Stimulated activated CD8-positive, alpha-beta memory T cell treated with anti-CD3 and anti-CD28 coated beads, Interleukin-7, amount 100 ng/mL, for 48 hours (primary cell): ENCODE measurements at places on chromosomes 5 and 9.

GRCh38 chr5:140214831-140215230, 39.8 kb downstream of the CYSTM1 start:
- DNase-seq, result no peak

DNA sequence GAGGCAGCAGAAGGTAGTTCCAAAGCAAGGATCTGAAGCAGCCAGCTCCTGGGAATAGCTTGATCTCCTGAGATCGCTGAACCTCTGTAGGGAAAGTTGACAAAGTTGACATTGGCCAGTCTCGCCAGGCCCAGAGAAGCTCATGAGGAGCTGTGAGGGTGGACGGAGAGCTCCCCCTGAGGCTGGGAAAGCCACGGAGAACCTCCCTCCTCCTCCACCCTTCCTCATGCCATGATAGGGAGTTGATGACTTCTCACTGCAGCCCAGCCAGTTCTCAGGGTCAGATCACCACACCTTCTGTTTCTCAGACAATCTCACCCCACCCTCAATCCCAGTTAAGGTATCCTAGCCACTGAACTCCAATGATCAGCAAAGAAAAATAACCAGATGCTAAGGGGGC, 30.4 kb upstream of the KCNV2 start:
- DNase-seq, result no peak

- DNase-seq, result no peak
Measured at GRCh38 chr5:106127985-106128384, 1542.8 kb downstream of the EFNA5 start.

- DNase-seq, result peak; percentile 50
Measured at GRCh38 chr9:6715755-6716643, 41.8 kb upstream of the KDM4C start.

DNA sequence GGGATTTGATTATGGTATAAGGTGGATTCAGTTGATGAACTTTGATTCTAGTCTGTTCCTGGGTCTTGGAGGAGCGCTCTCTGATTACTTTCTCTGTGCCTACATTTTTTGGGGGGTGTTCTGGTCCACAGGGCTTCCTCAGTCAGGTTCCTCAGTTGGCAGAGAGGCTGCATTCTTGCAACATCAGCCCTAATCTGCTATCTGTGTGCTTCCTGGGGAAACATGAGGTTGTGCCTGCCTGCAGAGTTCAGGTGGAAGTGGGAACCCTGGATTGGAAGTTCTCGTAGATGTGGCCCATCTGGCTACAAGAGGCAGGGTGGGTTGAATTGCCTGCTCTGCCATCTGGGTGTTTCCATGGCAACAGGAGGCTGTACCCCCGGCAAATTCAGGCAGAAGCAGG, 24.5 kb downstream of the POLK start:
- DNase-seq, result no peak

GRCh38 chr5:76565009-76565408, 58.2 kb downstream of the F2RL2 start:
- DNase-seq, result no peak

DNA sequence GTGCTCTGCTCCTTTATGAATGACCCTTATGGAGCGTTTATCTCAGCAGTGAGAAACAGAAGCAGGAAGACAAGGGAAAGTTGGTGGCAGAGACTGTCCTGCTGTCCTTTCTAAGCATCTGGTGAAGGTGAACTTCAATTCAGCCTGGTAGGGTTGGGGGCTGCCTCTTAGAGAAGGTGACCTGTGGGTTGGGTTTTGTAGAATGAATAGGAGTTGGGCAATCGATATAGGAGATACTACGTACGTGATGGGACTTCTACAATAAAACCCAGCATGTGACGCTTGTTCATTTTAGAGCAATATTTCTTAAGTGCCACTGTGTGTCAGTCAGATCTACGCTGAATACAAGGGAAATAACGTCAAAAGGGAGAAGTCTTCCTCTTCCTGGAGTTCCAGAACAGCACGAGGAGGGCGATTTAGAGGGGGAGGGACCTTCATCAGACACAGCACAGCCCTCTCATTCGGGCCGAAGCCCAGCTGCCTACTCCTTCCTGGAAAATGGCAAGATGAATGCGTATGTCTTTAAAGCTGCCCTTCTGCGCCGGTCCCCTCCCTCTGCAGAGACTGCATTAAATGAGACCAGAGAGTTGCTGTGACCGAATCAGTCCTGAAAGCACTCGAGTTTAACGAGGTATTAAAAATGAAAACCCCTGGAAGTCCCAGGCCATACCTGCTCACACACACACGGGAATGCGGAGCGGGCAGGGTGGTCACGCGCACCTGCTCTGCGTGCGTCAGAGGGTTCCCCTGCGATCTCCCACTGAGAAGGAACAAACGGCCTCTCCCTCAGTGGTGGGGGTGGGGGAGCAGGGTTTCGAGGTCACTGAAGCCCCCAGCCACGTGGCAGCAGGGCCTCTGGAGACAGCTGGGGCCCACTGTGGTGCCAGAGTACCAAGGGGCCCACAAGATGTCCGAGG, 85.3 kb upstream of the SARDH start:
- no peak for DNase-seq

GRCh38 chr9:34383904-34384303, 7.2 kb upstream of the MYORG start:
- DNase-seq, result no peak

DNA sequence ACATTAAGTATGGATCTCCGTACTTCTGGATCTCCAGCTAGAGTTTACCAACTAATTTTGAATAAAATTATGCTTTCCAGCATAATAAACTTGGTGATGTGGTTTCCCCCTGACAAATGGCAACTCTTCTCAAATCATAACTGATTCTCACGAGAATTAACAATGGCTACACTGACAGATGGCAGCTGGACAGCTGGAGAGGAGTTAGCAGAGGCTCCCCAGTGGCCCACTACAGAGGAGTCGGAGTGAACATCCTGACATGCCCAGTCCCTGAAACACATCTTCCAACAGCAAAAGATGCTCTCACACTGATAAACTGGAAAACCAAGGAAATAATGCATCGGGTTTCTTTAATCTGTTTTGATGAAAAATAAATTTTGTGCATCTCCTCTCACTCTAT, 239.6 kb downstream of the MAN2A1 start:
- DNase-seq, result no peak

GRCh38 chr9:97387936-97388684, 23.8 kb upstream of the TDRD7 start:
- DNase-seq, result no peak

DNA sequence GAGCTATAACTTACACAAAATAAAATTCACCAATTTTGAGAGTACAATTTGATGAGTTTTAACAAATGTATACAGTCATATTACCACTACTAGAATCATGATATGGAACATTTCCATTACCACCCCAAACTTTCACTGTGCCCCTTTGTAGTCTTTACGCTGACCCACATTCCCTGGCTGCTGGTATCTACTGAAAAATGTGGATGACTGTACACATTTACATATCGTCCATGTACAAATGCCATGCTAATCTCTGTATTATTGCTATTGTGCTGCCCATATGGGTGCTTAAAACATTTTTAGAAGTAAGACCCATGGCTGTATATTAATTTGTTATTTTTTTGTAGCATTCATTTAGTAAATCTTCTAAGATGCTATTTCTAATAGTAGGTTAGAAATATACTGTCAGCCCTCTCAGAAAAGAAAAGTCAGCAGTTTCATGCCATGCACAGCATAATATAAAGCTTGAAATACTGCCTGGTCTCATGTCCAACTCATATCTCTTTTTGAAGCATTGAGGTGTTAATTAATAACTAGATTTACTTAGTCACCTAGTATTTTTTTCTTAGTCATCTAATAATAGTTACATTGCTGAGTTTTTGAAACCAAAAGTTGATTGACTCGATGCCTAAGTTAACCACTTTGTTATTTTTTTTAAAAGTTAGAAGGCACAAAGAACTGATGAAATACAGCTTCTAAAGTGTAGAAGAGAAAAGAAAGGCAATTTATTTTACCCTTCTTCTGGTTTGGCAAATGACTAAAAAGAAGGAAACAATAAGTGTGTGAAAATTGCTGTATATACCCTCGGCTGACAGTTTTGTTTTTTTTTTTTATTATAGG, 188.3 kb upstream of the MEF2C start:
- no peak for DNase-seq

- DNase-seq, result no peak
Measured at GRCh38 chr9:21933281-21933680, 60.9 kb downstream of the CDKN2A start.

- no peak for DNase-seq
Measured at GRCh38 chr5:104859437-104859836, 1296.8 kb upstream of the NUDT12 start.

- DNase-seq, result no peak
Measured at GRCh38 chr5:179303451-179304200, 41.6 kb downstream of the ADAMTS2 start.

GRCh38 chr5:39896706-39897105, 471.9 kb upstream of the DAB2 start:
- DNase-seq, result no peak

DNA sequence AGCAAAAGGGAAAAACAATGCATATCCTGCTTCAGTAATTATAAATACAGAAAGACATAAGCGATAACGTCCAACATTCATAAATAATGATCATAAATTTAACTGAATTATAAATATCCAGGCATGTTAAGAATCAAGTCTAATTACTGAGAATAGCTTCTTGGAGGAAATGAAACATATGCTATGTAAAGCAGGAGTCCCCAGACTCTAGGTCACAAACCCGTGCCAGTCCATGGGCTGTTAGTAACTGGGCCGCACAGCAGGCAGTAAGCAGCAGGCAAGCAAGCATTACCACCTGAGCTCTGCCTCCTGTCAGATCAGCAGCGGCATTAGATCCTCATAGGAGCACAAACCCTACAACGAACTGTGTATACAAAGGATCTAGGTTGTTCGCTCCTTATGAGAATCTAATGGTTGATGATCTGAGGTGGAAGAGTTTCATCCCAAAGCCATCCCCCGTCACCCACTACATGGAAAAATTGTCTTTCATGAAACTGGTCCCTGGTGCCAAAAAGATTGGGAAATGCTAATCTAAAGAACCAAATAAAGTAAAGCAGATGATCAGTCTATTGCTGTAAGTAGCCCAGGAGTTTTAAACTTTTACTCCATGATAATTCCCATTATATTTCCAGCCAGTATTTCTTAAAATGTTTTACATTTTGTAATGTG, 50.4 kb downstream of the CERT1 start:
- DNase-seq, result no peak

- no peak for DNase-seq
Measured at GRCh38 chr5:10690460-10691440, 70.3 kb downstream of the DAP start.

- DNase-seq, result no peak
Measured at GRCh38 chr9:8371686-8372085, 572.1 kb upstream of the DMAC1 start.

DNA sequence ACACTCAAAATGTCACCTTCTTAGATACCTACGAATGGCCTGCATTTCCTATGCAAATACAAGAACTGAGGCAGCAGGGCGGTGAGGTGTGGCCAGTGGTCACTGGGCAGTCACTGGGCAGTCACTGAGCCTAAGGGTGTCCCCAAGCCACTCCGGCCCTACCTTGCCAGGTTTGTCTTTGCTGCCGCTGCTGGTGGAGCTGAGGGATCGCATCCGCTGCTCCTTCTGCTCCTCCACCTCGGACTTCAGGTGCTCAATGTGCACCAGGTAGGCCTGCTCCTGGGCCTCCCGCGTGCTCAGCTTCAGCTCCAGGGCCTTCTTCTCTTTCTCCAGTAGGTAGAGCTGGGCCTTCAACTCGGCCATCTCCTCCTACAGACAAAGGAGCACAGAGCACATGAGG, 72.3 kb downstream of the DCP2 start:
- no peak for DNase-seq

GRCh38 chr9:93346231-93347112, 105.0 kb upstream of the FAM120A start:
- no peak for DNase-seq

- no peak for DNase-seq
Measured at GRCh38 chr5:112685931-112686330, 51.8 kb upstream of the APC start.

DNA sequence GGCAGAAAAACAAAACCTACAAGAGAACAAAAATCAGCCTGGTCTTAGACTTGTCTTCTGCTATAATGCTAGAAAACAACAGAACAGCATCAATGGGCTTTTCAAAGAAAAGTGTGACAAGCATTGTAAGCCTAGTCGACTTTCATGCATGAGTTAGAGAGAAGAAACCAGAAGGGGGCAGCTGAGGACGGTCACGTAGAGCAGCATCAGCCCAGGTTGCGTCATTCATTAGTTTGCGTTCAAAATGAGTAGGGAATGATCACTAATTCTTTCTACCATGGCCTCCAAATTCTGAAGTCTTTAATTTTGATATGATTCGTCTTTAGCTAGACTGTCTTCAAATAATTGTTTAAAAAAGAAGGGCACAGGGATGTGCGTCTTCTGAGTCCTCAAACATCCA, 4.7 kb upstream of the ISCA1 start:
- no peak for DNase-seq

DNA sequence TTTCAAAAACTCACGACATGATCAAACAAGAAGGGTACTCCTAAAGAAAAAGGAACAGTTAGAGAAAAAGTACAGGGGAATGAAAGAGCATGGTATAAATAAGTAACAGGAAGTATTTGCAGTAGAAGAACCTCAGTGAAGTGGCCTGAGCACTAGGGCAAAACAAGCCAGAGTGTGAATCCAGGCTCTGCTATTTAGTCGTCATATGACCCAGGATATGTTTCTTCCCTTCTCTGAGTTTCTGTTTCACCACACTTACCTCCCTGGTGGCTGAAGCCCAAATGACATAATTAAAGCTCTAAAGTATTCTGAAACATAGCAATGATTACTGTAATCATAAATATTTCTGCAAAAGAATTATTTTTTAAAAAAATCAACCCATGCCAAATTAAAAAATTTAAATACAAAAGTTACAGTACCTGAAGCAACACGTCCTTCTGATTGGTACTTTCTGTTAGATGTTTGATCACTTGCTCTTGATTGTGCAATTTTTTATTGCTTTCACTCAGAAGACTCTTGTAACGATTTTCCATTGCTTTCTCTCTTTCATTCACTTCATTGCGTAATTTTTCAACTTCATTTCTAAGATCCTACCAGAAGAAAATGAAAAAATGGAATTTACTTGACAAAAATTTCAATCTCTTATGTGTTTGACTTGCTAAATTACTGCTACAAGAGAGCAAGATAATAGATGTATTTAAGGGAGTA, 88.9 kb downstream of the CDK5RAP2 start:
- no peak for DNase-seq

DNA sequence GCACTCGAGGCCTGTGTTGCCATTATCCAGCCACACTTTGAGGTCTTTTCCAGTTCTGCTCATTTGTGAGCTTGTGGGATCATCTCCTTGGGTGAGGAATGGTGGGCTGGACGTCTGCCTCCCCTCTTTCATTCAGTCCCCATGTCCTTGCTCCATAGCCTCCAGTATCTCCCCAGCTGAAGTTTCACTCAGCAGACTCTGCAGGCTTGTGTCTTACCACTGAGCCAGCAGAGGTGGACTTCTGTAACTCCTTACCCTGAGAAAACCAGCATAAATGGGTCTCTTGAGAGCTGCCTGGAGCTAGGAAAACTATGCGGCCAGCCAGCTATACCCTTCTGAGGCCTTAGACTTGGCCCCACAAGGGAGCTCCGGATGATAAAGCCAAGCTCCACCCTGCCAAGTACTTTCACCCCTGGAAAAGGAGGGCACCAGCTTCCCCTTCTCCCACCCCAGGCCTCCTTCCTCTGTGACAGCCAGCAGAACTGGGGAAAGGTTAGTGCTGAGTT, 12.2 kb downstream of the IRF1 start:
- no peak for DNase-seq

GRCh38 chr9:101650142-101650541, 55.4 kb upstream of the PPP3R2 start:
- DNase-seq, result no peak
